ENCODE measurements at places on chromosomes 3 and 15. TPM values are rescaled to one million over a fixed set of nuclear protein-coding genes. Genes with fewer than 3 reads are reported as not detected.

SCG3 gene
- polyA plus RNA-seq, result 99.5 TPM

P4HTM gene
- 17.9 TPM for polyA plus RNA-seq

GALNT15 gene
- not detected for polyA plus RNA-seq

PARP6 gene
- 18.3 TPM for polyA plus RNA-seq

KNG1 gene
- 0.09 TPM for polyA plus RNA-seq

CTXN2 gene
- 0.10 TPM for polyA plus RNA-seq

MITF gene
- polyA plus RNA-seq, result 2.4 TPM

Data from GM23338 (cell line).